ENCODE measurements at places on chromosomes 5 and 9.

DNA sequence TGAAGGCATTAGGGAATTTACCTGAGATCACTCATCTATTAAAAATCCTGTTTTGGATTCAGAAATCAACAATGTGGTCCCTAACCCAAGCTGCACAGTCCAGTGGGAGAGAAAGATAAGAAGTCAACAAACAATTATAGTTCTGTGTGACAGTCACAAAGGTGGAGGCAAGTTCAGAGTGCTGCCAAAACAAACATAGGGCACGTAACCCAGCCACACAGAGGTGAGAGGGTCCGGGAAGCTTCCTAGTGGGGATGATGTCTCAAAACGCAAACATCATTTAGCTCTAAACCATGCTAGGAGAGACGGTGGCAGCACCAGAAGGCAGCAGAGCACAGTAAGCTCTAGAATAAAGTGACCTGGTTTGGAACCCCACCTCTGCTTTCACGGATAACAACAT, 158.9 kb downstream of the MAPKAP1 start:
- no peak for DNase-seq

- no peak for DNase-seq
These were observed 87.6 kb upstream of the TMED7 start for GRCh38 chr5:115713408-115713807.

DNA sequence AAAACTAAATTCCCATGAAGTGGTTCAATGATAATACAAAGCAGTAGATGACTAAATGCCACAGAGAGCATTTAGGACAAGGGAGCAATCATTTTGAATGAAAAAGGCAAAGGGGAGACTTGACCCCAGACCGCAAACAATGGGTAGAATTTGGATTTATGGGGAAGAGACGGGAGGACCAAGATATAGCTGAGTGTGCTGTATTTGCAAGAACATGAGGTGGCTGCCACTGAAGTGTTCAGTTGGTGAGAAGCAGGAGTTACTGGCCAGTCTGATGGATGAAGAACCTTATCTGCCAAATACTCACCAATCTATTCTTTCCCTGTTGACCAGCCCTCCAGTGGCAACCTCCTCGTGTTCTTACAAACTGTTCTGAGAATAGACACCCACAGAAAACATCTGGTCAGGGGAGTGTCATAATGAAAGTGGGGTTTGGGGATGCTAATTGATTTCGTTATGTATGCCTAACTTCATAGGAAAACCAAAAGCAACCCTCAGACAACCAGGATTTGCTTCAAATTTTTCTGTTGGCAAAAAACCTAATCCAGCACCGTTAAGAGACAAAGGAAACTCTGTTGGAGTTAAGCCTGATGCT, 19.8 kb downstream of the TDRD7 start:
- DNase-seq = no peak

DNA sequence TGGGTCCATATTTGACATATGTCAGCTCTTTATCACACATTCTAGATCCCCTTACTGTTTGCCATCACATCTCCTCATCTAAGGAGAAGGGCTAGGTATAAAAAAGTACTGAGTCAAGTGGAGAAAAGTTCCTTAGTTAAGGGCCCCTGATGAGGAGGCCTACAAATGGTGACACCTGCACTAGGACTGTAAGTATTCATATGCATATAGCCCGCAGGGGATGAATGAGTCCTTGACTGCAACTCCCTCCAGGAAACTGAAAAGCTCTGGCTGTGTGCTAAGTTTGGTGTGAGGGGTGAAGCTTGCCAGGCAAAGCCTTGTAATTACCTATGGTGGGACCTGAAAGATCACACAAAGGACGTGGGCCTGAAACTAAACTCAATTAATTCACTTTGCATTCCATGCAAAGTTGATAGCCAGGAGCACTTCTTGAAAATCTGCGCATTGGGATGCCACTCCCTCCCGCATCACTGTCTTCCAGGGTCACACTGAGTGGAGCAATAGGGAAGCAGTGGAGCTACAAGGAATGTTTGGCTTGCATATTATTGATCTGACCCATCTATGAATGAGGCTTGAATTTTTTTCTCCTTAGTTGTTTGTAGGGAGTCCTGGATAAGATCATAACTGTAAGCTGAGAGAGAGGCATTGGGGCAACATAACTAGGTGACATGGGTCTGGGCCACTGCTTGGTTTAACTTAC, 11.9 kb upstream of the EQTN start:
- DNase-seq = no peak

- no peak for DNase-seq
These were observed 1198.6 kb downstream of the CDH12 start for GRCh38 chr5:21654556-21654955.

GRCh38 chr5:152170350-152170749, 234.7 kb downstream of the NMUR2 start:
- no peak for DNase-seq
